GM18507 (cell line): ENCODE measurements at places on chromosomes 11 and 22.

GRCh38 chr11:10314199-10315072, 9.6 kb downstream of the ADM start:
- DNase-seq, result no peak

GRCh38 chr22:38951734-38952133, 5.7 kb upstream of the APOBEC3A start:
- no peak for DNase-seq

- DNase-seq, result no peak
These were observed 45.7 kb downstream of the GNB1L start for GRCh38 chr22:19808873-19809478.

DNA sequence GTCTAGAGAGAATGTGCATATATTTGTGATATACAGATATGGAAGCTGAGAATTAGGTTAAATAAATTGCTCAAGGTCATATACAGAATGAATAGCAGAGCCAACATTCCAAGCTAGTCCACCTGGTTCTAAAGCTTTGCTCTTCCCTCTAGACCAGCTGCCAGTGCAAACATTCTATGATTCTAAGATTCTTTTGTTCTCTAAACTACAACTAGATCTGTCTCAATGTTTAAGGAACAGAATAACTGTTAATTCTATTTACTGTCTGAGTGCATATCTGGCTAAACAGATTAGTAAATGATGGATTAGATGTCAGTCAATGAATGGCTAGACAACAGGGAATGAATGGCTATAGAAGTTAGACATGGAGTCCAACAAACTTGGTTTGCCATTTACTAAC, 19.6 kb downstream of the KCNE3 start:
- no peak for DNase-seq

DNA sequence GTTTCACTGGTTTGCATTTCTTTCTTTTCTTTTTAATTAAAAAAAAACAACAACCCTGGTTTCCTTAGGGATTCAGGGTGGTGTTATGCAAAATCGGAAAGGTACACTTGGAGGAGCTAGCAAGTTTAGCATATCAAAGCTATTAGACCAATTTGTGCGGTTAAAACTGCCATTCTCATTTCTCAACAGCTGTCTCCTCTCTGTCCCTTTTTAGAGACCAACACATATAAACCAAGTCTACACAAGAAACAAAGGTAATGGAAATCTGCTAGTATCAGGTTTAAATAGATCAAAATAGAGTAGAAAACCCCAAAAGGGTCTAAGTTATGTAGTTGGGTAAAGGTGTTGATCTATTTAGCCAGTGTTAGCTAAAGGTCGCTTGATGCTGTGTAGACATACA, 1.7 kb upstream of the SESN3 start:
- DNase-seq, result no peak

DNA sequence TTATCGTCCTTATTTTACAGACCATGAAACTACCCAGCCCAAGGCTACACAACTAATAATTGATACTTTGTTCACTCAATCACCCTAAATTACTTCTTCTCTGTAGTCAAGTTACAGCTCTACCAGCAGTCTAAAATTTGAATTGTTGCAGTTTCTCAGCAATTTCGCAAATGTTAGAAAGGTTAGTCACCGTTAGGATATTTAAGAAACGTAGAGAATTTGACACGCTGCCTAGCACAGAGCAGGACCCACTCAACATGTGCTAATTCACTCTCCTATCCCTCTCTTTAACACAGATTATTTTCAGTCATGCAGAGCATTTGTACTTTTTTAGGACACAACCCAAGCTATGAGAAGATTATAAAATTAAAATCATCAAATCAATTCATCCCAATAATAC, 771.1 kb upstream of the LUZP2 start:
- DNase-seq, result no peak

DNA sequence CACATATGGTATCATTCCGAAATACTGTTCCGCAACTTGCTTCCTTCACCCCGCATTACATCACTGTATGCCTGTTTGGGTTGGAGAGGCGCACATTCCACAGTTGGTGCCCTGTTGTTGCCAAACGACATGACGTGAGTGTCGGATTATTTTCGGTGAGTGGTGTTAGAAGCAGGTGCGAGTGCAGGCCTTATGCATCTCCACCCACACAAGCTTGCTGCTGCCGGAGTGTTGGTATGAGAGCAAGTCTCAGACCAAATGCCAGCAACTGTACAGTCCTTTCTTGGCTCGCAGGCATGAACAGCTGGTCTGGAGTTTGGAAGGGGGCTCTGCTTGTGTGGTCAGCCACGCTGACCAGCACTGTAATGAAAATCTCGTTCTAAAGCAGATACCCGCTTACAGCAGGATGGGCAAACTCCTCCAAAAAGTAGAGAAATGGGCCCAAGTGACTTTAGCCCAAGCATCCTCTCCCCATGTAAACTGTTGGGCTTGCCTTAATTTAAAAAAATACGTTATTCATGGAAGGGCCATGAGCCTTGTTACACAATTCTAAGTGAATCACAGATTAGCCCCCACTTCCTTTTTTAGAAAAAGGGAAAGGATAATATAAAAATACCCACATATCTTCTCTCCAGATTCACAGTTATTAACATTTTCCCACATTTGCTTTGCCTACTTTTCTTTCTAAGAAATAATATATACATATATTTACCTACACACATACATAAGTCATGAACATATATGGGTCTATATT, 48.7 kb upstream of the OR9Q1 start:
- DNase-seq, result no peak

DNA sequence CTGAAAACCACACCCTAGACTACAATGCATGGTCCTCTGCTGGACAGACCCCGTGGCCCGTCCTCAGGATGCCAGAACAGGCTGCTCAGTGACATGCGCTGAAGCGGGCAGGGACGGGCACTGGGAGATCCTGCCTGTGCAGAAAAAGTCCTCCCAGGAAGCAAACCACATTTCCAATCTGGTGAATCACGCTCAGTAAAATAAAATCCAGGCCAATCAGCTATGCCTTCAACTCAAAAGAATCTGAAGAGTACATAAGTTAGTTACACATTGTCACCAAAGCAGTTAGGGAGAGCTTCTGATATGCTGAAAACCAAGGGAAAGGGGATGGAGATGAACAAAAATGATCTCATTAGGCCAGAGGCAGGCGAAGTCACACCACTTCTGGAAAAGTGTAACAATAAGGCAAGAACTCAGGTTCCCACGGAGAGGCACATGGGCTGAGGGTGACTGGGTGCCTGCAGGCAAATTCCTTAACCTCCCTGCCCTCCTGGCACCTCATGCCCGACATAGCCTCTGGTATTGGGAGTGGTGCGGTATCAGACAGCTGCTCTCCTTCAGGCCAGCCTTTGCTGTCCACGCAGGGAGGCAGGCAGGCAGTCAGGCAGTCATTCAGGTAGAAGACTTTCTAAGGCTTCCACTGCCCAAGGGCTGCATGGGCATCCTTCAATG, 66.4 kb downstream of the APOL5 start:
- DNase-seq, result no peak

- no peak for DNase-seq
These were observed 12.8 kb downstream of the TNRC6B start for GRCh38 chr22:40190501-40190900.

- no peak for DNase-seq
These were observed 312.7 kb upstream of the MTNR1B start for GRCh38 chr11:92656783-92657182.

- DNase-seq, result no peak
These were observed 12.6 kb downstream of the OMP start for GRCh38 chr11:77115181-77115611.

DNA sequence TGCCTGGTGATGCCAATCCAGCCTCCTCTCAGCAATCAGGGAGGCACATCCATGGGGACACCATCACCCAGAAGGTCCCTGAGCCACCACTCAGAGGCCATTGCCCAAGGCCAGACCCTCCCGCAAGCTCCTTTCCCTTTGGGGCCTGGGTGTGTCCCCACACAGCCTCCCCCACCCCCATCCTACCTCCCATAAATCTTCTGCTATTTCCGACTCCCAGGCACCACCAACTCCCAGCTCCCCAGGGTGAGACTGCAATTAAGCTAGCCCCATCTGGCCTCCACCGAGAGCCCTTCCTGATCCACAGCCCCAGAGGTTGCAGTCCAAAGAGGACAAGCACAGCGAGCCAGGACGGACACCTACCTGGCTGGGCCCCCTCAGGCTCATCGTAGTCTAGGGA, 6.3 kb downstream of the ARHGAP1 start:
- no peak for DNase-seq
